ENCODE measurements at places on chromosomes 3 and 15. TPM values are rescaled to one million over a fixed set of nuclear protein-coding genes. Genes with fewer than 3 reads are reported as not detected.

DNA sequence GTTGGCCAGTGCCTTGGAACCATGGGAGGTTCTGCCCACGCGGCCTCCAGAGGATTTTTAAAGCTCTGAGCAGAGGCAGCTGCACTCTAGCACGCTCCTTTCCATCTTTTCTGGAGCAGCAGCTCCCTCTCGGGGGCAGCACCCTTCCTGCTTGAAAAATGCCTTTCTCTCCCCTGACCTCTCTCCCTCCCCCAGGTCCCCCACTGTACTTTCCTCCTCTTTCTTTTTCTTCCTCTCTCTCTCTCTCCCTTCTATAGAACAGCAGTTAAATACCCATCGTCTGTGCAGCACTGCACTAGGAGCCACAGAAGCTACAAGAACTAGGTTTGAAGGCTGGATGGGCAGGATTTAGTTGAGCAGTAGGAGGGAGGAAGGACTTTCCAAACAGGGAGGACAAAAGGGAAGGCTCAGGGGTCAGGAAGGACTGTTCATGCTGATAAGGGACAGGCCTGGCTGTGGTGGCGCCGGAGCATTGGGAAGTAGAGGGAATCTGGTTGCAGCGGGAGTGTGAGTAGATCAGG, 4.4 kb downstream of the ALPK3 start:
- DNase-seq = no peak

- peak; percentile 60 for DNase-seq
Observed at GRCh38 chr3:46213201-46213600, 5.1 kb upstream of the CCR1 start.

GRCh38 chr3:46163556-46164041, 44.5 kb downstream of the CCR1 start:
- DNase-seq = no peak

DNA sequence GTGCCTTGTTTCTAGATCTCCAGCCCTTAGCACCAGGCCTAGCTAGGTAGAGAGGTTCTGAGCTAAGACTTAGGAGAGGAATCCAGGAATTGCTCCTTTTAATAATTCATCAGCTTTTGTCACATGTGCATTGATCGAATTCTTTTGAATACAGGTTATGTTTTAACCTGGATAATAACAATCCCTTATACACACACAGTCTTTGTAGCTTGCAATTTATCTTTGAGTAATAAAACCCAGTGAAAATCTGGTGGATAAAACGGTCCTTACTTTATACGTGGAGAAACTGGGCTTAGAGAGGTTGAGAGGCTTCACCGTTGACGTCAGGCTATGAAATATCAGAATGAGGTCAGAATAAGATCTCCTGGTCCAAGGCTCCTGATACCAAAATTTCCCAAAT, 7.2 kb upstream of the SCN10A start:
- DNase-seq = no peak

- DNase-seq = no peak
Observed at GRCh38 chr15:58865425-58865880, 68.0 kb downstream of the SLTM start.

DNA sequence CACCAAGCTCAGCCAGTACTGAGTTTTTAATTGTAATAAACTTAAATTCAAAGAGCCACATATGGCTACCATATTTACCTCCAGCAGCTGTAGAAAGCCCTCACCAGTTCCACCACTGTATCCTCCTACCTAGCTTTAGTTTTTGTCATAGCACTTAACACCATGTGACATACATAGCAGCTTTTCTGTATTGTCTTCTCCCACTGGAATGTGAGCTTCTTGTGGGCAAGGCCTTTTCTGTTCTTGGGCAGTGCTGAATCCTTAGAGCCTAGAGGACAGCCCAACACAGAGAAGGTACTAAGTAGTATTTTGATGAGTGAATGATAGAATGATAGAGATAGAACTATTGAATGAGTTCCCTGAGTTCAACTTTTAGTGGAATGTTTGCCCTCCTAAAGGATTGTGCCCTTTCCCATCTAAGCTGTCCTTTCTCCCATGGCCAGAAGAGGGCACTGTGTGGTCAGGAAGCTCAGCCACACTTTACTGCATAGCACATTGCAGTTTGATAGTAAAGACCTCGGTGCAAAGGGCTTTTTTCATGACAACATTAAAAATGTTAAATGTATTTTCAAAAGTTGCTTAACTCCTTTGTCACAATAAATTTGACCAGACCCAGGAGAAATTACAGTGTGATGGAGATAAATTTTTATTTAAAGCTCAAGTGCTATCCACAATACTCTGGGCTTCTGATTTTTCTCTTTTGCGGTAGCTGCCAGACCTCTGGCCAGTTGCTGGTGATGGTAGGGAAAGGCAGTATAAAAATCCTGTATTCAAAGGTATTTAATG, 115.8 kb downstream of the GHSR start:
- DNase-seq = peak; percentile 48

DNA sequence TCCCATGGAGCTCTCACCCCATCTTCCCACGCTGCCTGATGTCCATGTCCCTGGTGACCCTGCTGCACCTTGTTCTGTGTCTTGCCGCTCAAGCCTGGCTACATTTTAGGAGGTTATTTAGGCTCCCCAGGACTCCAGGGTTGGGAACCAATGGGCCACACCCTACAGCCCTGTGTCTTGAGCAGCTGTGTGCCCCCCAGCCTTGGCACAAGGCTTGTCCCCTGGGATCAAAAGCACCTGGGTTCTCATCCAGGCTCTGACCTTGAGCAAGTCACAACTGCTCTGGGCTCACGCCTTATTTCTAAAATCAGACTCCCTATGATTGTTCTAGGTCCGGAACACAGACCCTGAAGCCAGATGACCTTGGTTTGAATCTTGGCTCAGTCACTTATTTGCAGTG, 14.1 kb downstream of the SPSB4 start:
- no peak for DNase-seq

GRCh38 chr3:133069556-133070286, 31.5 kb downstream of the TMEM108 start:
- no peak for DNase-seq

DNA sequence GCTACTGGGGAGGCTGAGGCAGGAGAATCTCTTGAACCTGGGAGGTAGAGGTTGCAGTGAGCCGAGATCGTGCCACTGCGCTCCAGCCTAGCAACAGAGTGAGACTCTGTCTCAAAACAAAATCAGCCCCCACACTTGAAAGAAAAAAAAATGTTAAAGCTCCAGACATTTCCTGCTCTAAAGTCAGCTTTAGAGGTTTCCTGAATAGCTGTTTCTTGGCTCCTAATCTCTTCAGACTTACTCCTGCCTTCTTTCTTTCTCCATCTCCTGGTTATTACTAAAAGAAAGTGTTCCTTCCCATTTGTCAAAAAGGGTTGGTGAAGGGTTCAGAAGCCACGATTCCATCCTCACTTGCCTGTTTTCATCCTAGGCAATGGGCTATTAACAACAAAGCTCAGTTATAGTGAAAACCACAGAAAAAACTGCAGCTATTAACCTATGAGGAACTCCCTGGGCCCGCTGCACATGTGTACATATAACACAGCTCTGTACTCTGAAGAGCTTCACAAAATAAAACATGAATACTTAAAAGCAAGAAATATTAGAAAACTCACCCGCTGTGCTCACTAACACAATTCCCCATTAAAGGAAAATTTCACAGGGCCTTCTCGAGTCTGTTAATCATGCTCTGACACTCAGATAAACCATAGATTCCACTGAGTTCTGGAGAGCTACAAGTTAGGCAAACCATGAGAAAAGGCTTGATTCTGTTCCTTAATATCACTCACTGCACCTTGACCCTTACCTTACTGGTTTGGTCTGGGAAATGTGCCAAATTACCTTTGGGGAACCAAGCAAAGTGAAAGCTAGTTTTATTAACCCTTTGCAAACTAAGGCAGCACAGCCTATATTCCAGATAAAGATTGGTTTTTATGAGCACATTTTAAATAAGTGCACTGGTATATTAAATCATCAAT, 89.9 kb upstream of the TSPAN3 start:
- DNase-seq = no peak

PLA2G4B gene
- polyA plus RNA-seq = 0.31 TPM
